ENCODE measurements at places on chromosomes 3 and 15.

DNA sequence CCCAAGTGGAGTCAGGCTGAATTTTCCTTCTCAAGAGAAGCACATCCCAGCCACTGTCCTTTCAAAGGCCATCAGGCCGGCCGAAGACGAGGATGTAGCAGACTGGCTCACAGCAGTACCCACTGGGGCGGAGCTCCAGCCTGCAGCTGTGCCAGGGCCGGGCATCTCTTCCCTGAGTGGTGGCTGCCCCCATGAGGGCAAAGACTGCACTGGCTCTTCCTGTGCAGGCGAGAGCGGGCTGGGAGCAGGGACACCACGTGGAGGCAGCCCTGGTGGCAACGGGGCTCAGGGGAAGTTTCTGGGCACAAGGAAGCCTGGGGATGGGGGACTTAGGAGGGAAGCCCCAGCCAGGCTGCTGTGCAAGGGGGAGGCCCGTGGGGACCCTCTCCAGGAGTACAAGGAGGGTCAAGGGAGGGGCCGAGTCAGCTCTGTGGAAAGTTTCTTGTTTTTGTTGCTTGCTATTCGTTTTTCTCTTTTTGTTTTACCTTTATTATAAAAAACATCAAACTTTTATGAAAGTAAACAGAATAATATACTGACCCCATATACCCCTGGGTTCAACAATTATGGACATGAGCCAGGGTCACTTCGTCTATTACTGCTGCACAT is 66.1 kb downstream of the RPN1 start:
- peak; percentile 27 for DNase-seq

DNA sequence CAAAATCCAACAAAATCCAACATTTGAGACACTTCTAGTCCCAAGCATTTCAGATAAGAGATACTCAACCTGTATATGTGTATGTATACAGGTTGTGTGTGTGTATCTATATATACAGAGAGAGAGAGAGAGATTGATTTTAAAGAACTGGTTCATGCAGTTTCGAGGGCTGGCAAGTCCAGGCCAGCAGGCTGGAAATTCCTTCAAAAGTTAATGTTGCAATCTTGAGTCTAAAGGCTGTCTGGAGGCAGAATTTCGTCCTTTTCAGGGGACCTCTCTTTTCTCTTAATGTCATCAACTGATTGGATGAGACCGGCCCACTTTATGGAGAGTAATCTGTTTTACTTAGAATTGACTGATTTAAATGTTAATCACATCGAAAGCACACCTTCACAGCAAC is 199.6 kb upstream of the IL12A start:
- no peak for DNase-seq

DNA sequence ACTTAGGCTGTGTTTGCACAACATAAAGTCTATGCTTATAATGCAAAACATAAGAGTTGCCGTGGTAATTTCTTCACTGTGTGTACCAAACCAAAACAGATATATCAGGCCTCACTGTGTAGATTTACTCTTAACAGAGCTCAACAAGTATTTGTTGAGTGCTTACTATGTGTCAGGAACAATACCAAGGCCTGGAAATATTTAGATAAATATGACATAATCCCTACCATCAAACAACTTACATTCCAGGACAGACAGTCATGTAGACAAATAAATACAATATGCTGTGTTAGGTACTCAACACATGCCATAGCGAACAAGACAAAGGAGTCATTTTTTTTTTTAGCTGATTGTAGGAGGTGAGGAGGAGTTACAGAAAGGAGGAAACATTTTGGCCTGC is 554.0 kb downstream of the NSUN3 start:
- DNase-seq: no peak

DNA sequence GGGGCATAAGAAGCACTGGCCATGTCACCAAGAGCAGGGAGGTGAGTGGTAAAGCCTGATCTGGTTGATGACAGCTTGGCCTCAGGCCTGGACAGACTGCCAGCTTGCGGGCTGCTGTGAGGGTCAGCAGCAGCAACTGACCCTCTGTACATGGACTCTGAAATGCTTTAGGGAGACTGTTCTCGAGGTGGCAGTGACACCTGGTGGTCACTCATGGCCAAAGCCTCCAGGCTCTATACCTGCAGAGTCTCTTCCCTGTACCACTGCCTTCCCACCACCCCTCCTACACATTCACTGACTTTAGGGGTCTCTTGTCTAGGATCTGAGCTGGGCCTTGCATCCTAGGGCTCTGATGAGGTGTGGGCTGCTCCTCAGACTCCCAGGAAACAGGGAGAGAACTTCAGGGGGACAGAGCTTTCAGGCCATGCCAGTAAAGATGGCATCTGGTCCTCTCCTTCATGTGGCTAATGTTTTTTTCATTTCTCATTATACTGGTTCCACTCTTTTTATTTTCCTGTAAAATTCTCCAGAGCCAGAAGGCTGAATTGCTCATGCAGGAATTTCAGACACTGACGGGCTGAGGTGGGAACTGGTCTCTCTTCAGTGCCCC is 17.2 kb upstream of the TIMP4 start:
- DNase-seq: peak; percentile 17

DNA sequence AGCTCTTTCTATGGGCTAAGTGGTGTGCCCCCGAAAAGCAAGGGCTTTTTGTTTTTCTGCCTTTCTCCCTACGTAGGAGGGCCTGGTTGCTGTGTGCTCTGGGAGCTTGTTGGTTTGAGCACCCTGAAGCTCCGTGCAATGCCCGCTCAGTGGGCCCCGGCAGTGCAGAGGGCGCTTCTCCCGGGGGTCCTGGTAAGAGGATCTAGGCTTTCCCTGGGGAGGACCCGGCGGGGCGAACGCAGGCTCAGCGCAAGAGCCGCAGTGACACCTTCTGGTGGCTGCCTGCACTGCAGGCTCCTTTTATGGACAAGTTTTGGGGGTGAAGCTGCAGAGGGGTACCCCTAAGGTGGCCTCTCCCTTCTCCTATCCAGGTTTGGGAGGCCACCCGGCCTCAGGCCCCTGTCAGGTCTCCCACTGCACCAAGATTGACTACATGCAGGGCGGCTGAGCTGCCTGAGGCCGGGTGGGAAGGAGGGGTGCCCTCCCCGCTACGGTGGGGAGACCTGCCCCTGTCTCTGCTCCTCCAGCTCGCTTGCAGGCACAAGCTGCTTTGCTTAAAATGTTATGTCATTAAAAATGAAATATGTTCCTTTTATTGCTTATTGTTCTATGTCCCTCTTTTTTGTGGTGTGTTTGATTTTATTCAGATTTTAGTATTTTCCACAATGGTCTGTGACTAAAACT is 387.9 kb downstream of the GABRG3 start:
- DNase-seq: no peak
